ENCODE measurements at places on chromosomes 7 and 10.

GRCh38 chr10:98276311-98276710 is 8.3 kb upstream of the LOXL4 start:
- DNase-seq, result no peak

GRCh38 chr7:75879771-75880184 is 944 bp downstream of the RHBDD2 start:
- no peak for DNase-seq

DNA sequence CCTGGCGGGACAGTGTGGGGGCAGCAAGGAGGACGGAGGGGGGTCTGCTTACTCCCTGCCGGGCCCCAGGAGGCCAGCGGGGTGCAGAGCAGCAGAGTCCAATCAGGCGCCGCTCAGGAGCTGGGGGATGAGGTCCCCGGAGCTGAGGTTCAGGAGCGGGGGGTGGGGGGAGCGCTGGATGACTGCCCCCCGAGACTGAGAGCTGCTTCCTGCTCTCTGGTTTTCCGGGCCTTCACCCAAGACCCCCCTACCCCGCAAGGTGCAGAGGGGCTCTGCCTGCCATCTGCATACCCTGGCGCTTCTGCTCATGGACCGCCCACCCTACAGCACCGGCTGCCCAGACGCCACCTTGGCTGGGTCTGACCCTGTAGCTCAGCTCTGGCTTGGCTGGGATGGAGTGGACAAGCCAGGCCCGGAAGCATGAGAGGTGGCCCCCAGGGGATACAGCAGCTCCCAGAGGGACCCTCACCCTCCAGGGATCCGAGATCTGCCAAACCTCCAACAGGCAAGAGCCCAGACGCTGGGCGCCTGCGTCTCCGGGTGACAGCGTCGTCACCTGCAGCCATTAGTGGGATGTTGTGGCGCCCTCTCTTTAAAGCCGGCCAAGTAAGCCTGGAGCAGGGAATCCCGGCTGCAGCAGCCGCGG is 930 bp downstream of the KNDC1 start:
- DNase-seq, result no peak

GRCh38 chr10:36182179-36182566 is 540.1 kb upstream of the FZD8 start:
- DNase-seq, result no peak

All from stimulated activated CD8-positive, alpha-beta memory T cell treated with anti-CD3 and anti-CD28 coated beads, Interleukin-15, amount 100 ng/mL, for 24 hours (primary cell).